ENCODE measurements at places on chromosomes 16 and 17.

DNA sequence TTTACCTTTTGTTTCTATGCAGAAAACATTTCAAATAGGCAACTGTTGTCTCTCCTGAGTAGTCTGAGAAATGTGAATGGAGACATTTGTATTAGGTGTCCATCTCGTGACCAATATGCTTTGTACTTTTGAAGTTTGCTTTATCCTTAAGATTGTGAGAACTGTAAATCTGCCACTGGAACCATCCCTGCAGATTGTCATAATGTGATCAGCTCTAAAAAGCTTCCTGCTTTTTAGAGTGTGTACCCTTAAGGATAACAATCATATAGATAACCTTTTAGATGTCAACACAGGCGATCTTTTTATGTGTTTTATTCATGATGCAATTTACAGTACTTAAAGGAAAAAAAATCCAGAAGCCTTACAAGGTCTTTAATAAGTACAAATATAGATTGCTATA is 63.5 kb downstream of the PRKCA start:
- DNase-seq, result no peak

DNA sequence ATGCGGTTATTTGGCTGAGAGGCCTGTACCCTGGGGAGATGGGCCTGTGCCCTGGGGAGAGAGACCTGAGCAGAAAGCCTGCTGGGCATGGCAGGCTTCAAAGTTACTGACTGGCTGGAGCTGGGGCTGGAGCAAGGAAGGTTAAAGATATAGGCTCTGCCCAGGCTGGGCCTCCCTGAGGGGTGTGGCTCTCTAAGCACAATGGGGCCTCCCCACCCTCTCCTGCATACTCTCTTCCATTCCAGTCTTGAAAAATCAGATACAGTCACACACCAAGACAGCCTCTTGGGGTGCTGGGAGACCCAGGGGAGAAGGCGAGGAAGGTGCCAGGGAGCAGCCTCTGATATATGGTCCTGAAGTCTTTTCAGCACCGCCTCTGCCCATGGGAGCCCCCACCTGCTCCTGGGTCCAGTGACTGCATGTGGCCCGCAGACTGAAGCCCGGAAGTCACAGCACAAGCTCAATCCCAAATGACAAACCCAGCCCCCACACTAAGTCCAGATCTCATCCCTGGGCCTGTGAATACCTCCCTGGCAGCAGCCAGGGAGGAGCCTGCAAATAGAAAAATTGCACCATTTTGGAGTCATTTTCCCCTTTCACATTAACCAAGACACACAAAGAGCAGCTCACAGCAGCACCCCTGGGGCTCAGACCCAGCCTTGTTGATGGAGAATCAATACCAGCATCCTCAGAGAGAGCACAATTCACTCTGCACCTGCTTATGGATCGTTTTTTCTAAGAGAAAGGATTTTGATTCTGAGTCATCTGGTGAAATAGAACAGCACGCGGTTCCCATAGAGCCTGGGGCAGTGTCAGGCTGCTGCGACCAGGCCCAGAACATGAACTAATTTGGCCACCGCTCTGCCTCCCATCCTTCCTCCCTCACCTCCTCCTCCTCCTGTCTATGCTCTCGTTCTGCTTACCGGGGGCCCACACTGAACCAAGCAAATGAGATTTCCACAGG is 25.6 kb upstream of the CACNG1 start:
- no peak for DNase-seq

DNA sequence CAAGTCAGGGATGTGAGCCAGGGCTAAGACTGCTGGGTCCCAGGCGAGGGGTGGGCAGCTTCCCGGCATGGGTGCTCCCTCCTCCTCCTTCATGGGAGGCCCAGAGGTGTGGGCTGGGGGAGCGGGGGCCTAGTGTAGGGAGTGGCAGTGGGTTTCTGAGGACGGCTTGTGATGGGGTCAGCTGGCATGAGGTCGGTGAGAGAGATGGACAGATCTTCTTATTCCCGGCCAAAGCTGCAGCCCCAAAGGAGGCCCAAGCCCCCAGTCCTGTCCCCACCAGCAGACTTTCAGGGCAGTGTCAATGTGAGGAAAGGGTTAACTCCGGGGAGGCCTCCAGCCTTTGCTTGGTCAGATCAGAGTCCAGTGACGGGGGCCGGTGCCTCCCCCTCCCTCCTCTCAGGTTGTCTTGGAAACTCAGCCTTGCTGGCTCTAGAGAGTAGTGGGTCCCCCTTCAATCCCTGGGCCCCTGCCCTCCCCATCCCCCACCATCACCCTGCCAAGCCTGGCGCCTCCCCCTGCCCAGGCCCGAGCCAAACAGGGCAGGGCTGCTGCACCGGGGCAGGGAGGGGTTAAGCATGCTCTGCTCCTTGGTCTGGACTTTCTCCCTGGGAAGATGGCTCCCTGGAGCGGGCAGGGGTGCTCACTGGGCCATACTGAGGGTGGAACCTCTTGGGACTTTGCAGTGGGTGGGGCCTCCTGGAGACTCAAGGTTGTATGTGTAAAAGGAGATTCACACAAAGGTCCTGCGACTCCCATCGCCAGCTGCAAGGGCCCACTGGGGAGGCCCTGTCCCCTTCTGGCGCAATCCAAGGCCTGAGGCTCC is 12.4 kb downstream of the NAT9 start:
- no peak for DNase-seq

DNA sequence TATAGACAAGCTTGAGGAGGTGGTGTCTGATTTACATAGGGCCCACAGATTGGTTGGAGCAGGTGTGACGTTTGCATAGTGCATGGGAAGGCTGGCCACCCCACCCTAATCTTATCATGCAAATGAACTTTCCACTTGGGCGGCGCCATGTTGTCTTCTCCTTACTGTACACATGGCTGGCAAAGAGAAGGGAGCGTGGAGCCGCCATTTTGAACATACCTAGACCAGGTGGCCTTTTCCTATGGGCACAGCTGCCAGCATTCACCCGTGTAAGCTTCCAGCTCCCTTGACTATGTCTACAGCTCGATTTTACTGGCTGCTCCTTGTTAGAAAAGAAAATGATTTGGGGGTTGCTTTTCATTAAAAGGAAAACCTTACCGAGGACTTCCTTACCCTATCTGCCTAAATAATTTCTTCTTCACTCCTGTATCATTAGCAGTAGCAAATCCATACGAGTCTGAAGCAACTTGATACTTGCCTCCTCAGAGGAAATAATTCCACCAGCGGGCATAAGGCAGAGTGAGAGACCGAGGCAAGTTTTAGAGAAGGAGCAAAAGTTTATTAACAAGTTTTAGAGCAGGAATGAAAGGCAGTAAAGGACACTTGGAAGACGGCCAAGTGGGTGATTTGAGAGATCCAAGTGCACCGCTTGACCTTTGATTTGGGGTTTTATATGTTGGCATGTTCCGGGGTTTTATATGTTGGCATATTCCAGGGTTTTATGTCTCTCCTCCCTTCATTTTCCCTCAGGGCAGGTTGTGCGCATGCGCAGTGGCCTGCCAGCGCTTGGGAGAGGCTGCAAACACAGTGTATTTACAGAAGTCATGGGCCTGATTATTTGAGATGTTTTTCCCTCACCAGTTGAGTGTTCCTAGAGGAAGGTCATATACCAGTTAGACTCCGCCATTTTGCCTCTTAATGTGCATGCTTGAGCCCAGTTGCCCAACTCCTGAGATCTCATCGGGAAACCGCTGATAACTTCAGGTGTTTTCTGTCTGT is 65.7 kb downstream of the MARF1 start:
- DNase-seq, result no peak

- no peak for DNase-seq
Measured at GRCh38 chr17:80585890-80586845, 41.5 kb downstream of the RPTOR start.

DNA sequence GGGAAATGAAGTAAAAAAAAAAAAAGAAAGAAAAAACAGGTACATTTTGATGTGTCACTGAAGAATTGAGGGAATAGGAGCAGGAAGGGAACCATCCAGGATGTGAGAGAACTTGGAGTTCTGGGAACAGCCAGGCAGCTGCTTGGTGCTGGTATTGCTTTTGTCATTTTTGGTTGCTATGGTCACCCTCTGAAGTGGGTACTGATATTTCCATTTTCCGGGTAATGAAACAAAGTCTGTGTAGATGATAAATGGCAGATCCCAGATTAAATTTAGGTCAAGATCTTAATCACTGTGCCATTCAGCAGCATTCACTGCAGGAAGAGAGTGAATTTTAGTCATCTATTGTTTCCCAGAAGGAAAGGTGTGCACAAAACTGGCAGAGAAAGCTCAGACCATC is 93.6 kb downstream of the ABCA8 start:
- DNase-seq, result no peak

- DNase-seq, result no peak
Measured at GRCh38 chr16:10847176-10847575, 28.6 kb upstream of the TVP23A start.

DNA sequence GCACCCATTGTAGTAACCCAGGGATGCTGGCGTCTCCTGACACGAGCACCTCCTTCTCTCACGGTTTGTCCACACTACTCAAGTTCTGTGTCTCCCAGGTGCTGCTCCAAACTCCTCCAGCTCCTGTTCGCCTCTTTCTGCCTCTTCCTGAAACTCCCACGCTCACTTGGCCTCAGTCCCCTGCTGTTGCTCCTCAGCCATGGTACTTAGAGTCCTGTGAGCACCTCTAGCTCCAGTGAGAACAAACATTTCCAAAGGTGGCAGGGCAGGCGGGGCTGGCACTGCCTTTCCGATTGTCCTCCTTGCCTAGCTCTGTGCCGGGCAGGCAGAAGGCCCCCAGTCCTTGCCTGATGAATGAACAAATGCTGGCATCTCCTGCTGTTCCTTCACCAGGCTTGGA is 146.1 kb downstream of the SDK2 start:
- no peak for DNase-seq

- no peak for DNase-seq
Measured at GRCh38 chr16:82063456-82064082, 28.5 kb downstream of the HSD17B2 start.

- DNase-seq, result no peak
Measured at GRCh38 chr17:19759568-19760549, 11.8 kb upstream of the ALDH3A1 start.

DNA sequence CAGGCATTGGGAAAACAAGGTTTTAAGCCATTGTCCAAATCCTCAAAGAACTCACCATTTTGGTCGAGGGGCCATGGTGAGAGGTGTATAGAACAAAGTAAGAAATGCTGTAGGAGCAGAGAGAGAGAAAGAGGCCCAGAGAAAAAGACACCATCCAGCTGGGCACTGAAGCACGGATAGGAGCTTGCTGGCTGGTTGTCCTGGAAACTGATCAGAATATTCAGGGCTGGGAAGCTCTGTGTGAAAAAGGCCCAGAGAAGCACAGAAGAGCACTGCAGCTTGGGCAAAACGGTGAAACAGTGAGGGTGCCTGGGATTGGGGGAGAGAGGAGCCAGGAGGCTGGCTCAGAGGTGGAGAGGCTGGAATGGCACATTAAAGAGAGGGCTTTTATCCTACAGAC is 16.5 kb downstream of the HS3ST3B1 start:
- no peak for DNase-seq

GRCh38 chr16:75703306-75703705 is 2.0 kb upstream of the DUXB start:
- DNase-seq, result peak; percentile 24

GRCh38 chr17:58315281-58315711 is 13.3 kb downstream of the TSPOAP1 start:
- no peak for DNase-seq

DNA sequence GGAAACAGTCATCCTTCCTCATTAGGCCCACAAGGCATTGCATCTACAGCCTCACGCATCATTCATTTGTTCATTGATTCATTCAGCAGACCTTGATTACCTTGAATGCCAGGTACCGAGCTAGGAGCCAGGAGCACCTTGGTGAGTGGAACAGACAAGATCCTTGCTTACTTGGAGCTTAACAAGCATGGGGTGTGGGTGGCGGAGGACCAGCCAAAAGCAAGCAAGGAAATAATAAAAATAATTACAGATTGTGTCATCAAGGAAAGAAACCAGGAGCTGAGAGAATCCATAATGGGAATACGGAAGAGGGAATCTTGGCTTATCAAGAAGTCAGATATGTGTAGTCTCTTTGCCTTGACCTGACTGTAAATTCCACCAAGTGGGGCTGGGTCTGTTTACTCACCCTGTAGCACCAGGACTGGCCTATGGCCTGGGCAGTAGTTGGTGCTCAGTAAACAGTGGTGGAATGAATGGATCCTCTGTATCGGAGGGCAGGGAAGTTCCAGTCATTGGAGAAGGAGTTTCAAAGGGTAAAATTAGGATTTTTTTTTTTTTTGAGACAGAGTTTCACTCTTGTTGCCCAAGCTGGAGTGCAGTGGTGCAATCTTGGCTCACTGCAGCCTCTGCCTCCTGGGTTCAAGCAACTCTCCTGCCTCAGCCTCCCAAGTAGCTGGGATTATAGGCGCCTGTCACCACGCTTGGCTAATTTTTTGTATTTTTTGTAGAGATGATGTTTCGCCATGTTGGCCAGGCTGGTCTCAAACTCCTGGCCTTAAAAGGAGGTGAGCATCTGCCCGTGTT is 157.7 kb downstream of the MSI2 start:
- no peak for DNase-seq

- DNase-seq, result no peak
Measured at GRCh38 chr17:33751702-33752065, 458.6 kb upstream of the ASIC2 start.

DNA sequence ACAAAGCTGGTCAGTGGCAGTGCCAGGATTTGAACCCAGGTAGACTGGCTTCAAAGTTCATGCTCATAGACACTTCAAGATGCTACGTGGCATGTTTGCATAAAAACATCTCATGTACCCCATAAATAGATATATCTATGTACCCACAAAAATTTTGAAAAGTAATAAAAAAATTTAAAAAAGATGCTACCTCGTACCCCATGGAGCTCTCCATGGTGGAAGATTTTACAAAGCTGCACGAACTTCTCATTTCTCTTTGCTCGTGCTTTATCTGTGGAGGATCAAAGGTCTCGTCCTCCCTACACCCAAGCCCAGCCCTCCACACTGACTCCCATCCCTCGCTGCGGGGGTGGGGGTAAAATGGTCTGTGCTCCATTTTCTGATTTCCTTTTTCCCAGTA is 135.5 kb downstream of the HAPSTR1 start:
- DNase-seq, result no peak

DNA sequence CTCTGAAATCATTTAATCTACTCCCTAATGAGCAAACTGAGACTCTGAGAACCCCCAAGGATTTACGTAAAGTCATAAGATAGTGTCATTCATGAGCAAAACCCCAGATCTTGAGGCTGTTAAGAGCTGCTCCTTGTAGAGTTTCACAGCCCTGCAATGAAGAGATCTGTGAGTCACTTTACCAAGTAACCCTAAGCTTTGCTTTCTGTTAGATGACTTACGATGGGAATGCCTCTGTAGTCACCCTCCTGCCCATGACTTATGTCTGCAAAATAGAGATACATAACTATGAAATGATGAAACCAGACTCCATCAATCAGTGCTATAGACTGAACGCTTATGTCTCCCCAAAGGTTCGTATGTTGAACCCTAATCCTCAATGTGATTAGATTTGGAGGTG is 117.7 kb downstream of the HS3ST3A1 start:
- peak; percentile 67 for DNase-seq

DNA sequence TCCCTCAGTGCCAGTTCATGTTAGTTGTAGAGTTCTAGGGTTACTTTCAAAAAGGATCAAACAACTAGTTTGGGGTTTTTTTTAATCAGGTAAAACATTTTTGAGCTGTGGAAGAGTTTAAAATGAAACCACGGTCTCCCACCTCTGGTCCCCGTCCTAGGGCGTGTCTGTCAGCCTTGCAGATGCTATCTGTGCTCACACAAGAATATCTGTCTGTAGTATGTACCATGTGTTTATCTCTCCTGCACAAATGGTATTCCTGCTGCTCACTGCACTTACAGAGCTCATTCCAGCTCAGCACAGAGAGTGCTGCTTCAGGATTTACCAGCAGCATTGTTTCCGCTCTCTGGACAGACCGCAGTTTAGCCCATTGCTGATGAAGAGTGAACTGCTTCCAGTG is 38.9 kb downstream of the UBN1 start:
- DNase-seq, result no peak

Data from astrocyte (in vitro differentiated cells and primary cell).